ENCODE measurements at places on chromosomes 16 and 17.

GRCh38 chr16:56479469-56479868, 28.1 kb downstream of the OGFOD1 start:
- no peak for DNase-seq

- DNase-seq = peak; percentile 41
Measured at GRCh38 chr16:51818342-51818944, 667.4 kb upstream of the SALL1 start.

GRCh38 chr16:53852678-53853077, 148.7 kb downstream of the FTO start:
- DNase-seq = no peak

- no peak for DNase-seq
Measured at GRCh38 chr17:7177954-7178477, 1.2 kb downstream of the ASGR1 start.

- DNase-seq = no peak
Measured at GRCh38 chr16:29898804-29899515, 390 bp downstream of the SEZ6L2 start.

Measured in iPS DF 6.9 (cell line).